ENCODE measurements at places on chromosomes 12 and 14.

GRCh38 chr14:103442288-103442687, 57.1 kb downstream of the MARK3 start:
- no peak for DNase-seq

- DNase-seq, result no peak
Observed at GRCh38 chr12:121713793-121714192, 1.2 kb downstream of the TMEM120B start.

DNA sequence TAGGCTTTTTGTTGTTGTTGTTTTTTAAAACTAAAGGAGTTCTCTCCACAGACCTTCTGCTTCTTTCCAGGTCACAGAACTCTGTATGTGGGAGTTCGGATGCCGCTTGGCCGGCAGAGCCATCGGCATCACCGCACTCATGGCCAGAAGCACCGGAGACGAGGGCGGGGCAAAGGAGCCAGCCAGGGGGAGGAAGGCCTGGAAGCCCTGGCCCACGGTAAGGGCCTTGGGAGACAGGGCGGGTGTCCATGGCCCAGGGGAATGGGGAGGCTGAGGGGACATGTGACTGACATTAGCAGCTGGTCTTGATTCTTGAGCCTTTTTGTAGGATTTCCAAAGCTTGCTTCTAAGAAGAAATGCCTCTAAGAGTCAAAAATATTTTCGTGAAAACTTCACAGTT, 26.2 kb downstream of the SLC4A8 start:
- DNase-seq, result no peak

GRCh38 chr12:48078901-48079300, 27.0 kb downstream of the SENP1 start:
- DNase-seq, result no peak

DNA sequence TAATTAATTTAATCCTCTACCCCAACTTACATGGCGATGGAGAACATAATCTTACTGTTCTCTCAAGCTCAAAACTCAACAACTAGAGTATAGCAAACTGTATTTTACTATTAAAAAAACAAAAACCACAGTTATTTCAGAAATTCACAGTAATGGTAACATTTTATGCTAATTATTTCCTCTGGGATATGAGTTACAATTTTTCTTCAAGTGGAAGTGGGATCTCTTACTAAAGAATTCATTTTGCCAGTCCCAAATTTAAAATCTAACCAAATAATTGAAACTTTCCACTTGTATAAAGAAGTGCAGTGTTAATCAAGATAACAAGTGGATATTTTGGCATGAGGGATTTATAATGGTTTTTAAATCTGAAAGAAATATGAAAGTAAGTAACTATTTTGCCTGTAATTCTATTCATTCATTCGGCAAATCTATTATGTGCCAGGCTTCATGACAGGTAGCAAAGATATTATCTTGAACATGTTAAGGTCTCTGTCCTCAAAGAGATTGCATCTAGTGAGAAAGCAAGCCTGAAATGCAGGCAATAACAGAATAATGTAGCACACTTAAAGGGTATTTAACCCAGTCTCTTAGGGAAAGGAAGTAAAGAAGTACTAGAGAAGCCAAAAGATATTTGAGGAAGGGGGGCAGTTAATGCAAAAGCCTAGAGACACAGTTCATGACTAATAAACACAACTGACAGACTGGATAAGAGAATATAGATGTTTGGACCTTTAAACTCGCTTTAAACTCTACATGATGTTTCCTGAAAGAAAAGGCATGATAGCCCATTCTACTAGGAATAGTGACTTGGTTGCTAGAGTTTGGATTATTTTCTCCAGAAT, 44.0 kb downstream of the TAOK3 start:
- no peak for DNase-seq

- peak; percentile 36 for DNase-seq
Observed at GRCh38 chr14:38948171-38948570, 154.9 kb downstream of the SEC23A start.

DNA sequence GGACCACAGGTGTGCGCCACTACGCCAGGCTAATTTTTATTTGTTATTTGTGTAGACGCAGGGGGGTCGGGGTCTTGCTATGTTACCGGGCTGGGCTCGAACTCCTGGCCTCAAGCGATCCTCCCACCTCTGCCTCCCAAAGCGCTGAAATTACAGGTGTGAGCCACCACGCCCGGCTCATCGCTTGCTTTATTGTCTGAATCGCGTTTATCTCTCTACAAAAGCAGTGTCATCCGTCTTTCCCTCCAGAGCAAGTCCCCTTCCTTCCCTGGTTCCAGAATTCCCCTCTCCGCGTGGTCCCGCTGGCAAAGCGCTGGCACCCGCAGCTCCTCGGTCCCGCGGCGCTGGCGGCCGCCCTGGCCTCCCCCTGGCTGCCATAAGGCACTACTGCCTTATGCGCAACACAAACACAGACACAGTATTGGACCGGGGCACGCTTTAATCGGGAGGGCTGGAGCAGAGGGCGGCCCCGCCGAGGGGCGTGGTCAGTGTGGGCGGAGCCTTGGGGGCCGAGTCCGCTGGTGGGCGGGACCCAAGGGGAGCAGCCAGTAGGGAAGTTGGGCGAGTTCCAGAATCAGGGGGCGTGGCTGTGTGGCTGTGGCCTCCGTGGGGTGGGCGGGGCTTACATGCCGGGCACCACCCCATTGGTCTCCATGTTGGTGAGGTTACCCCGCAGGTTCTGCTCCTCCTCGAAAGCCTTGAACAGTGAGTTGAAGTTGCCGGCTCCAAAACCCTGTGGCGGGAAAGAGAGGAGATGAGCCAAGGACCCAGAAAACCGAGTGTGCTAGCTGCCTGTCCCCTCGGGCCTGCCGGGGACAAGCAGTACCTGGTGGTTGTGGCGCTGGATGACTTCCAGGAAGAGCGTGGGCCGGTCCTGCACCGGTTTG, 19.3 kb downstream of the HPD start:
- DNase-seq, result peak; percentile 98

GRCh38 chr14:52360831-52361230, 46.7 kb downstream of the PTGER2 start:
- DNase-seq, result peak; percentile 26

GRCh38 chr14:50237427-50237826, 6.0 kb upstream of the SOS2 start:
- DNase-seq, result no peak

DNA sequence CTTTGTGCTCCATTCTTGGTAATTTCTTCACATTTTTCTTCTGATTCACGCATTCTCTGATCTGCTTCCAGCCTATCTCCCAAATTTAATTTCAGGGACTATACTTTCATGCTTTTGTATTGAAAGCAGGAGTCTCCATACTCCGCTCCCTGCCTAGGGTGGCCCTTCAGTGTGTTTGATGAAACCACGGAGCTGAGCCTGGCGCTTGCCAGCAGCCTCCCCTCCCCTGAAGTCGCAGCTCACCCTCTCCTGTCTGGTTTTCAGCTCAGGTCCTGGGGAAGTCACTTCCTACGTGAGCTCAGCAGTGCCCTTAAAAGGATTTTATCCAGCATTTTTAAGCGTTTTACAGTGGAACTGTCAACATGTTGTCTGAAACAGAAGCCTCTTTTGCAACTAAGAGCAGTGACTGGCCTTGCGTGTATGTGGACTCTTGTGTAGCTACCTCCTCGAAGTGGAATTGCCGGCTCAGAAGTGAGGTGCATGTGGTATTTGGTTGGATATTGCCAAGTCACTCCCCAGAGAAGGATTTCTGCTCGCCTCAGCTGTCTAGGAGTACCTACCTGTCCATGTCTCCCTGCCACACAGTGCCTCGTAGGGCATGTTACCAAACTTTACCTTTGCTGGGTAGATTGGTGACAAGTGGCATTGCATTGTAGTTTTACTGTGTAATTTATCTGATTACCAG, 78.5 kb downstream of the TESC start:
- DNase-seq, result no peak

- DNase-seq, result no peak
Observed at GRCh38 chr12:2382370-2383155, 329.8 kb downstream of the CACNA1C start.

GRCh38 chr12:55996715-55997534, at the start of gene SUOX:
Gene SUOX, plus strand, starts transcription at chr12:55997276. Its CDS starts 4,946 bp downstream, at chr12:56002222.
- DNase-seq, result peak; percentile 98

GRCh38 chr14:71319666-71320065, 412.4 kb downstream of the PCNX1 start:
- peak; percentile 56 for DNase-seq

DNA sequence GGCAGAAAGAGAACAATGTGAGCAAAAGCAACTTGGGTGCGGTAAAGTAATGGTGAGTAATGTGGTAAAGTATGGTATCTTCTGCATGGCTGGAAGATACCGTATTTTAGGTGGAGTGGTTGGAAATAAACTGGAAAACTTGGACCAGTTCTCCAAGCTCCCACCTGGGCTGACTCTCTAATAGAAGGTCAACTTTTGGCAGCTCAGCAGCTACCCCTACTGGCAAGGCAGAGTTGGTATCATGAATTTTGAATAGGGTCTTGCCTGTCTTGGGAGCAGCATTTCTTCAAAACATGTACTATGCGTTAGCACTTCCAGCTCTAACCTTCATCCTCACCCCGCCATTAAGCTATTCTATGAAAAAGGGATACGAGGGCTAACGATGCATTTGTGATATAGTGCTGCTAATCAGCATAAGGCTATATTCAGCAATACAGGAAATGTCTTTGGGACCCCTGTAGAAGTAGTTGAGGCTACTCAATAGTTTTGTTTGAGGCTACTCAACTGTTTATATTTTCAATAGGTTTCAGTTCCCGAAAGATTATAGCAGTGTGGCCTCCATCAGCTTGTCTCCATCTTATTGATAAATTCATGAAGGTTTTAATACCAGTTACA, 276.3 kb upstream of the FAR2 start:
- DNase-seq, result peak; percentile 35
